ENCODE measurements at places on chromosomes 1 and 21.

DNA sequence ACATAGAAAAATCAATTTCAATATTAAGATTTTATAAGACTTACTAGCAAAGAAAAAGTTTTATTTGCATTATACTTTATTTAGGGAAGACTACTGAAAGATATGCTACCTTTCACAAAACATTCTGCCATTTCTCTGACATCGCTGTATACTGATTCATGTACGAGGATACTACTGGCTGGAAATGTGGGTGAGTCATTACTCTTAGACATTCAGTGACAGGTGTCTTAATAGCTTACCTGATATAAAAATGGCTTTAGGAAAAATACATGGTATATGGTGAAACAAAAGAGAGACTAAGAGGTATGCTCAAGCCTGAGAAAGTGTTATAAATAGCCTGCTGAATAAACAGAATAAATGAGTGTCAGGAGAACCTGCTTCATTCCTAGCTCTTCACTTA is 73.0 kb upstream of the EXO1 start:
- DNase-seq, result no peak

DNA sequence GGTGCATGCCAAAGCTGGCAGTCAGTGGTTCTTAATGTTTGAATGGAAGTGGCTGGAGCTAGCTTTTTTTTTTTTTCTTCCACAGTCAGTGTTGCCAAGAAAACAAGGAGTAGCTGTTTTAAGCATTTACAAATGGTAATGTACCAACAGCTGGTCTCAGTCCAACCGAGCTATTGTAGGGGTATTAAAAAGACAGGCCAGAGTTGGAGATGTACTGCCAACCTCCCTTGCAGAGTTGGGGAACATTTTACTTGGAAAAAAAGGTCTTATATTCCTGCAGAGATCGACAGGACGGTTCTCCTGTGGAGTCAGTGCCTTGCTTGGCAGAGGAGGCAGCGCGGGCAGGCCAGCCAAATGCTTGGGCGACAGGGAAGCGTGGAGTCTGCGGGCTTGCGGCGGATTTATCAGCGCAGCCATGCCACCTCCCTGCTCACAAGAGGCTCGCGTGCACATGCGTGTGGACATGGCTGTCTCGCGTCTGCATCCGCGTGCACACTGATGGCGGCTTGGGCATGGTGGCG is 338.1 kb downstream of the RPS6KC1 start:
- DNase-seq, result peak; percentile 53

GRCh38 chr1:157968508-157968907 is 24.9 kb upstream of the KIRREL1 start:
- DNase-seq, result no peak

- no peak for DNase-seq
These were observed 67.8 kb downstream of the PRRX1 start for GRCh38 chr1:170731566-170732251.

DNA sequence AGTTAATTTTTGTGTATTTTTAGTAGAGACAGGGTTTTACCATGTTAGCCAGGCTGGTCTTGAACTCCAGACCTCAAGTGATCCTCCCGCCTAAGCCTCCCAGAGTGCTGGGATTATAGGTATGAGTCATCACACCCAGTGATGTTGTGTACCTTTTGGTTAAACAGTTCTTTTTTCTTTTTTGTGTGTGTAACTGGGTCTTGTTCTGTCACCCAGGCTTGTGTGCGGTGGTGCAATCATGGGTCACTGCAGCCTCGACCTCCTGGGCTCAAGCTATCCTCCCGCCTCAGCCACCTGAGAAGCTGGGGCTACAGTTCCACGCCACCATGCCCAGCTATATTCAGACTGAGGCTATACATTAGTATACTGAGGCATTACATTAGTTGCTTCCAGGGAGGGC is 37.8 kb downstream of the GABPB2 start:
- DNase-seq, result no peak

DNA sequence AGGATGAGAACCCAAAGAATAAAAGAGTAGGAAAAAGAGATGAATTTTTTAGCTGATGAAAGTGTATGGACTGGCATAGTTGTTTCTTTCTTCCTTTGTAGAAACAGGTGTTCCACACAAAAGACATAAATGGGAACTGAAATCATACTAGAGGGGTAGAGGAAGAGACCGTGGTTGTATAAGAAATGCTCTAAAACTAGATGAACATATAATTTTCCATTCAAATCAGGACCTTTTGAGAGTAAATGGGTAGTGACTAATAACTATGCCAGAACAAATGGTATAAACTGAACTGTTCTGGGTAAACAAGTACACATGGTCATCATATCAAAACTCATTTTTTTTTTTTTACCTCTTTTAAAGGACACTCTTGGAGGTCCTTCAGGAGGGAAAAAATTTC is 344.2 kb downstream of the VAV3 start:
- DNase-seq, result no peak

DNA sequence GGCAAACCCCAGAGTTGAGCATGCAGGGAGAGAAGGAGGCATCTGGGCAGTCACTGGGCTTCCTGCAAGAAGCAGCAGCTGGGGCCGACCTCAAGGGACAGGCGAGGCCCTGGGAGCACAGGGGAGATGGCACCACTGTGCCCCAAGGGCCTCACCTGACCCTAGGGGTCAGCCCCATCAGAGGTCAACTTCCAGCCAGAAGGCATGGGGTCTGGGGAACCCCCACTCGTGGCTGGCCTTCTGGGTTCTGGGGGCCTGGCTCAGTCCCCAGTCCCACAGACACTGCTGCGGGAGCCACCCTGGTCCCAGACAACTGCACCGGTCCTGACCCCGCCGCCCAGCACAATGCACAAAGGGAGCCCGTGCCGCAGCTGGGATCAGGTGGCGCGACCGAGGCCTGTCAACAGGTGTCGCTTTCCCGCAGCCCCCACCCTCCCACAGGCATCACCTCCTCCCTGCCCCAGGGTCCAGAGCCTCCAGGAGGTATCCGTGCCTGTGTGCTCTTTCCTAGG is 6.2 kb downstream of the WNT9A start:
- DNase-seq, result no peak

GRCh38 chr1:14103878-14104430 is 404.0 kb downstream of the PRDM2 start:
- no peak for DNase-seq

GRCh38 chr1:242240691-242241090 is 241.8 kb upstream of the MAP1LC3C start:
- no peak for DNase-seq

- no peak for DNase-seq
These were observed 344.9 kb downstream of the ZNF326 start for GRCh38 chr1:90339811-90340210.

DNA sequence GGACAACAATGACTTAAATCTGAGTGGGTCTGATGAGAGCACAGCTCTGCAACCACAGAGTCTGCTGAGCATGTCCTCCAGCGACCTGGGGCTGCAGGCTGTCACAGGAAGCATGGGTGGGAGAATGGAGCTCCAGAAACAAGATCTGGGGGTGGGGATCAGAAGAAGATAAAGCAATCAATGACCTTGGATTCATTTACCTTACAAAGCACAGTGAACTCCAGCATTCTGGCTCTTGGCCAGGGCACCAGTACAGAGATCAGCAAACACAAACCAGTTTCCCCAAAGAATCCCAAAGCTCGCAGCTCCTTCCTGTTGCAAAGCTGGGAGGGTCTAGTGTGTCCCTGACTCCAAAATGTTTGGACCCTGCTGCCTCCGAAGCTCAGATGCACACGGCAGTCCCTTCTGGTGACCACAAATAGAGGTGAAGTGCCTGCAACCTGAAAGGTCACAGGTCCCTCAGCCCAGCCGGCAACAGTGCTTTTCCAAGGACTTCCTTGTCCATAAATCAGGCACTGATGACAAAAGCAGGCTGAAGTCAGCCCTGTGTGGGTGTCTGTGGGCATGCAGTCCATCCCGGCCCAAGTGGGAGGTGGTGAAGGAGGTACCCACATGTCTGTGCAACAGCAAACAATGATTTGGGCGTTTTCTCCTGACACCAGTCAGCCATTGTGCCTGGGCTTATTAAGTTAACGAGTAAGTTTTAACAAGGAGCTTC is 76.1 kb downstream of the SH3BGR start:
- DNase-seq, result no peak

DNA sequence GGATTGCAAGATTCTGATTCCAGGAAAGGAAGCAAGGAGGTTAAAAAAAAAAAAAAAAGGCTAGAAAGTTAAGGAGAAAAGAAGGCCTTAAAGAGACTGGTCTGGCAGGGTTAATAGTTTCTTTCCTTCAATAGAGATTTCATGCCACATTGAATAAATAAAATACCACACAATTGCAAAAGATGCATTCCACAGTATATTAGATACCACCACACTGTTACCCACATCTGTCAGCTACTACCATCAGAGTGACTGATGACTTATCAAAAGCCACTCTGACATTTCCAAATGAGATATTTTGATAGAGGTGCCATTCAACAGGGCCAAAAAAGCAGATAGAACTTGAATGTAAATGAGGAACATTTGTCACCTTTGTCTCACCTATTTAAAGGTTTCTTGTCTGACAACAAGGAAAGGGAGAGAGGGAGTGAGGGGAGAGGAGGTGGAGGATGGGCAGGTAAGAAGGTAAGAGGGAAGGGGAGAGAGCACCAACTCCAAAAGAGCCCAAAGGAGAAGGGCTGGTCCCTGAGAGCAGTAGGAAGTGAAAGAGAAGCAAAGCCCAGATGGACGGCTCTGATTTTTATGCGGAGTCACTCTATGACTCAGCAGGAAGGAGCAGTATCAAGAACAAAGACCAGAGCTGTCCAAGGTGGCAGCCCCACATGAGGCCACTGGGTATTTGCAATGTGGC is 38.3 kb downstream of the LRRN2 start:
- DNase-seq, result no peak

DNA sequence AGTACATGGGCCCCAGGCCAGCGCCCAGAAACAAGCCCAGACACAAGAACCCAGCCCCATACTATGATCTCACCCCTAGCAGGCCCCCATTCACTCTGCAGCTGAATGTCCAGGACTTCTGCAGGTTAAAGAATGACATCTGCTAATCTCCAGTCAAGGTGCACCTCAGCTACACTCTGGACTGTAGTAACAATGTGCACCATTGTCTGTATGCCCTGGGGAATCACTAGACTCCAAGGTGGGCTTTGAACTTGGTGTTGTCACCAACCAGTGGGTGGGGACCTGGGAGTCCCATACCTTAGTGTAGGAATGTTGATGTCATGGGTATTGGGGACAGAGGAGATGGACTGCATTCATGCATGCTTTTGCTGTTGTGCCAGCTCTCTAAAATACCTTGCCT is 10.3 kb downstream of the KCNE1 start:
- no peak for DNase-seq

DNA sequence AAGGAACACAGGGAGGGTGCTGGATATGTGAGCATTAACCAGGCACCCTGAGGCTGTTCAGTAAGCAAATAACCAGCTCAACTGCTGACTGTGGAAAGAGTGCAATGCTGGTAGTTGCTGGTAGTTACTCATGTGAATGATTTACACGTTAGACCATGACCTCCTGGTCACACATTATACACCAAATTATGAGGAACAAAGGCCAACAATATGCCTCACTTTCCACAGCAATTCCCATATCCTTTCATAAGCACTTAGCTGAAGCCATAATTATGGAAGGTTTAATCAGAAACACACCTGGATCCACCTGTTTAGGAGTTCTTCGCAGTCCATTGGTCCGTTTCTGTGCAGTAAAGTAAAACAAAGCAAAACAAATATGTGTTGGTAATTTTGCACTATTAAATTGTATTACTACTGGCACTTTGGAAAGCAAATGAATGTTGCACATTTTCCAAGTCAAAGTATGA is 281.8 kb downstream of the VAV3 start:
- DNase-seq, result no peak

GRCh38 chr1:222928212-222928611 is 113.4 kb downstream of the DISP1 start:
- peak; percentile 19 for DNase-seq

- DNase-seq, result no peak
These were observed 66.7 kb downstream of the KCNJ6 start for GRCh38 chr21:37849506-37850102.

DNA sequence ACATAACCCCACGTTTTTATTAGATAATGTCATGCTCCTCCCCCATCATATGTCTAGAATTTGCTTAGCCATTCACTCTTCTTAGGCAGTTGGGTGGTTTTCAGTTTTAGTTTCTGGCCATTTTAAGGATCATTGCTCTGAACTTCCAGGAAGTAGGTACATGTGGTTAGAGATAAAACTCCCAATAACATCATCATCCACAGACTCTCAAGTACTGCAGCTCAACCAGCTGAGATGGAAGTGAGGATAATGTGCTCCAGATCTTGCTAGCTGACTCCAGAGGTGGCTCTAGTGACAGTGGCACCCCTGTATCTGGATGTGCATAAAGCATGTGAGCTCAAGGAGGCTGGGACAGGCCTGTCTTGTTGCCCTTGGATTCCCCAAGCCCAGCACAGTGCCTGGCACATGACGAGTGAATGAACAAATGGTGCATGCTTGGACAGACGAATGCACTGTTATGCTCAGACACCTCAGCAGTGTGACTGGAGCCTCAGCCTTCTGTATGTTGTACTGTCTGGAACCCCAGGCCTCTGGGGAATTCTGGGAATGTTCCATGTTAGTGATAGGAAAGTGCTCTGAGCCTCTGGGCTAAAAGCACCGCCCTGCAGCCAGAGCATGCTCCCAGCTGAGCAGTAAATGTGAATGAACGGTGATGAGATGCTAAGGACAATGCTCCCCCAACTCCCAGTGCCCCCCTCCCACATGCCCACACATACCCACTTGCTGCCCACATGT is 16.4 kb upstream of the KCNN3 start:
- no peak for DNase-seq

DNA sequence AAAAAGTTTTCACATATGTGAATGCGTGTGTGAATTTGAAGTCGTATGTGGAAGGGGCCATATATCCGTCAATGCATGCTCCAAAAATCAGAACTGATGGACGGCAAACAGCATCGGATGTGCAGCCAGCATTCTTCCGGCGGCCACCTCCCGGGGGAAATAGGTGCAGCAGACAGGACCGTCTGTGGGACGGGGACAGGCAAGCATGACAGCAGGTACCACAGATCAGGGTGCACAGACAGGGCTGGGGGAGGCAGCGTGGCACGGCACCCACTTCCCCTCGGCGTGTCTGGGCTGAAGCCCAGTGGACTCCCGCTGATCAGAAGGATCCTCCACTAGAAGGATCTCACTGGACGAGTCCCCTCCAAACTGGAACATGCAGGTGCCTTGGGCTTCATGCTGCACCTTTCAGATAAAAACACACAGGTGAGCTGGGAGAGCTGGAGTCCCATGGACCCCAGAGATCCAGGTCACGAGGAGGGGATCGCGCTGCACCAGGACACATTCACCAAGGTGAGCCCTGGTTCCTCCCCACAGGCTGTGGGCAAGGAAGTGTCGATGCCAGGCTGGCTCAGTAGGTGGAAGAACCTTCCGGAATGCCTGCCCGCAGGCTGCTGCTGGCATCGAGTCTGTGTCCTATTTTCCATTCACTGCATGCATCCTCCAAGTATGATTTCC is 25.3 kb downstream of the PDE9A start:
- no peak for DNase-seq

GRCh38 chr1:170803711-170804110 is 131.6 kb upstream of the MROH9 start:
- DNase-seq, result no peak

- no peak for DNase-seq
These were observed 43.7 kb downstream of the SLC27A3 start for GRCh38 chr1:153818876-153819275.
